ENCODE measurements at places on chromosomes 3 and 15.

GRCh38 chr3:78974181-78974790, 793.5 kb downstream of the ROBO1 start:
- DNase-seq = no peak

DNA sequence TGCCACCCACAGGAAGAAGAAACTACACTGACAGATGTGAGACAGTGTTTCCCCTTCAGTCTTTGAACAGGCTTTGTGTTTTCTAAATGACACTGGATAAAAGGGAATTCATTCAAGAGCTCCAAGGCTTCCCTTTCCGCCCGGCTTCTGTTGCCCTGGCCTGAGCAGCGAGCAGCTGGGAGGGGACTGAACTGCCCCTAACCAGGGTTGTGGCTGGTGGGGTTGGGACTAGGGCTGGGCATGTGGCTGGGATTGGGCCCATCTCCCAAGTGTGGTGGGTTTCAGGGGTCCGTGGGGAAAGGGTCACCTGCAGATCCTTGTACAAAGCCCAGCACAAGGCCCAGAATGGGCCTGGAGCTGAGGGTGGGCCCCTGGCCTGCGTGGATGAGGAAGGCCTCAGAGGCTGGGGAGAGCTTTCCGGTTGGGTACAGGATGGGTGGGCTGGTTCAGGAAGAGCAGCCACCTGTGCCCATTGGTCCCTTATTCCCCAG, 10.4 kb downstream of the VILL start:
- no peak for DNase-seq

GRCh38 chr3:150703299-150703755, 393 bp downstream of the ERICH6 start:
- peak; percentile 30 for DNase-seq

GRCh38 chr3:195003006-195003892, 267.7 kb downstream of the XXYLT1 start:
- DNase-seq = no peak

DNA sequence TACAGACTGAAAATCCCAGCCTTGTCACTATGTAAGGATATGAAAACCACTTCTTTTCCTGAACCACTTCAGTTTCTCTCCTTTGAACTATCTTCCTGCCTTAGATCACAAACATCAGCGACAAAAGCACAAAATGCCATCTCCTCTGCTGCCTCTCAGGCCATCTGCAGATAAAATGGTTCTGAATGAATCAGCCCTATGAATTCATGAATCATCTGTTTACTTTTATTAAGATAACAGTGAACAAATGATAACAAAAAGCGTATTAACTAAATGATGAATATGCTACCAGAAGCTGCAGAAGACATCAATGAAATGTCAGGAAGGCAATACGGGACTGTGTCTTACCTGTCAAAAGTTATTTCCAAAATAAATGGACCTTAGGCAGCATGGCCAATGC, 928.1 kb downstream of the ROBO1 start:
- no peak for DNase-seq

- DNase-seq = no peak
These were observed 29.3 kb downstream of the CEP152 start for GRCh38 chr15:48781481-48782081.

DNA sequence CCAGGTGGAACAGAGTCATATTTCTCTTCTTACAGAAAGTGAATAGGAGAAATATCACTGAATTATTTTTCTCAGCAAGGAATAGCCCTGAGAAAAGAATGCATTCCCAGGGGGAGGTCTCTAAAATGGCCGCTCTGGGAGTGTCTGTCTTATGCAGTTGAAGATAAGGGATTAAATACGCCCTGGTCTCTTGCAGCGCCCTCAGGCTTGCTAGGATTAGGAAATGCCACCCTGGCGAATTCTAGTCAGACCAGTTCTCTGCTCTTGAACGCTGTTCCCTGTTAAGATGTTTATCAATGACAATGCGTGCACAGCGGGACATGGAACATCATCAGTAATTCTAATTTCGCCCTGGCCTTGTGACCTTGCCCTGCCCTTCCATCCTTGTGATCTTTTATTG, 949.0 kb upstream of the SEMA6D start:
- no peak for DNase-seq

- DNase-seq = no peak
These were observed 44.4 kb downstream of the CSNK1G1 start for GRCh38 chr15:64311566-64311965.

- DNase-seq = peak; percentile 34
These were observed 1.0 kb downstream of the LRCH3 start for GRCh38 chr3:197791892-197792647.

All from stimulated activated CD4-positive, alpha-beta T cell treated with anti-CD3 and anti-CD28 coated beads, Interleukin-2, amount 100 ng/mL, for 24 hours (primary cell).